COR-L47 (cell line): ENCODE measurements at places on chromosomes 11 and 22.

DNA sequence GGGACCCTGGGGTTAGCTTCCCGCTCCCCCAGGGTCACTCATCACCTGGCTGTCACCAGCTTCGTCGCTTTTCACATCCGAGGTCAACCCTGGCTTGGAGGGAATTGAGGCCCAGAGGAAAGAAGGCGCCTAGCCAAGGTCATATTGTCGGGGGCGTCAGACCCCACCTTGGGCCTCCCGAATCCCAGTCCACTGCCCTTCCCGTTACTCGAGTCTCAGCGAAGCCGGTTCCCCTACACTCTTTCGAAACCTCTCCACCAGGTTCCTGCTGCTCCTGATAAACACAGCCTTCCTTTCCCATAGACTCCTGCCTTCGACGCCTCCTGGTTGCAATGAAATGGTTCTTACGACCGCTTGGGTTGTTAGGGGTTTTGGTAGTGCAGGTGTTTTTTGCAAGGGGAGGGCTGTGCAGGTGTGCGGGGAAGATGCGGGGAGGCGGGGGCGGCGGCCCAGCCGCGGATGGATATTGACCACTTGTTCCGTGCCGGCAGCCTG is 642 bp downstream of the NAA40 start:
- DNase-seq = no peak

- DNase-seq = no peak
Measured at GRCh38 chr11:129636926-129637325, 178.7 kb upstream of the TMEM45B start.

- no peak for DNase-seq
Measured at GRCh38 chr11:96758957-96759356, 369.1 kb downstream of the JRKL start.

DNA sequence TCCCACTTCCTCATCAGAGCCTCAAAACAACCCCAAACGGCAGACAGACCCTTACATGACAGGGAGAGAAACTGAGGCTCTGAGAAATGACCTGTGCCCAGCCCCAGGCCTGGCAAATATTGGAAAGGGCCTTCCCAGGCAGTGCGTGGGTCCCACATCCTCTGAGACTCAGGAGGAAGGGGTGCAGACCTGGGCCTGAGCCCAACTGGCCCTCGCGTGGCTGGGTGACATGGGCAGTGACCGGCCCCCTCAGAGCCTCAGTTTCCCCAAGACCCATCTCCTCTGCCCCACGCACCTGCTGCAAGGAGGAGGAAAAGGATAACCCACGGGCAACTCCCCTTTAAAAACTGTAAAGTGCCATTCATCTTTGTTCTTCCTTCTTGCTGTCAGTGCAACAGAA is 35.6 kb downstream of the ELFN2 start:
- no peak for DNase-seq

DNA sequence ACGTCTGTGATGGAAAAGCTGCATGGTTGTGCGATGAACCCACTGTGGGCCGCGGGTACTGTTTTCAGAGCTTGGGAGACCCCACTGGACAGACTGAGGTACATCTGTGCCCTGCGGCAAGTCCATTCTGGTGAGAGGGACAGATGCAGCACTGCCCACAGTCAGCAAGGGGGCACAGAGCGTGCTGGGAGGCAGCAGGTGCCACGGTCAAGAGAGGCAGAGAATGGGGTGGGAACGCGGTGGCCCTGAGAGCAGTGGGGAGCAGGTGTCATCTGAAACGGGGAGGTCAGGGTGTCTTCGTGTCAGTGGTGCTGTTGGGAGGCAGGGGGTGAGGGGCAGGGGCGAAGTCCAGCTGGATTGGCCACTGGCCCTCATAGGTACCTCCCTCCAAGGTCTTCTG is 32.0 kb downstream of the TBC1D22A start:
- DNase-seq = no peak
